ENCODE measurements at places on chromosomes 16 and 17. TPM values are rescaled to one million over a fixed set of nuclear protein-coding genes. Genes with fewer than 3 reads are reported as not detected.

- H3K27me3 ChIP-seq = peaks cover 8% of the 10 kb centered on the region
- H3K4me3 ChIP-seq = no peak overlapping the region
- H3K4me1 ChIP-seq = no peaks in the 10 kb centered on the region
These were observed 19.6 kb upstream of the MFSD6L start for GRCh38 chr17:8818654-8819330.

DNA sequence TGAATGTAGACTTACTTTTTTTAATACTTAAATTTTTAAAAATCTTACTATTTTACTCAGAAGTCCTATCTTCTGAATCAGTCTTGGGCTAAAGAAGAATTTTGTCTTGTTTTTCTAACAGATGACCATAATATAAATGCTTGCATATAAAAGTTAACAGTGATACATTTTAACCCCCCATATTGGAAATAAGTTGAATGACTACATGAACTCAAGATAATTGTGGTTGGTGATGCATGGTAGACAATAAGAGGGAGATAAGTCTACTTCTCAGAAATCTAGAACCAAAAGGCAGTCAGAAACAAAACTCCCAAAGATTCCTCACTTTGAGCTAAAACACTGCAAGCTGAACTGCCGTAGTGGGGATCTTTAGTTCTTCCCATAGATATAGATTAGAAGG is 868.4 kb upstream of the SOX9 start:
- no peaks in the 10 kb centered on the region for H3K4me1 ChIP-seq
- DNase-seq = no peak
- no peaks in the 10 kb centered on the region for H3K27me3 ChIP-seq
- H3K27ac ChIP-seq = no peak overlapping the region
- no peak overlapping the region for H3K4me3 ChIP-seq

DNA sequence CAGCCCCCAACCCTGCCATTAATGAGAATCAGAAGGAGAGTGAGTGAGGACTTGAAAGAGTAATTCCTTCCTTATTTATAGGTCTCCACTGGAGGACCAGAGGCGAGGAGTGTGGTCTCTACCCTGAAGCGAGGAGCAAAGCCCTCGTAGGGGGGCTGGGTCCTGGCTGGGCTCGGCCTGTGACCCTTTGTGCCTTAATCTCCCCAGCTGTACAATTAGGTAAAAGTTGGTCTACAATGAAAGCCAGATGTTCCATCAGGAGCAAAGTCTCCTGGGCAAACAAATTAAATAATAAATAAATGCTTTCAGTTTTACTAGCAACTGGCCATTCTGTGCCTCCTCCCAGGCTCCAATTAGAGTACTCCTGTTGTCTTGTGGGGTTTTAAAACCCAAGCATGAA is 523.5 kb upstream of the SALL1 start:
- no peaks in the 10 kb centered on the region for H3K4me1 ChIP-seq
- no peak for DNase-seq
- H3K36me3 ChIP-seq = no peaks in the 10 kb centered on the region
- no peak overlapping the region for H3K27ac ChIP-seq
- no peak overlapping the region for H3K4me3 ChIP-seq

- no peak overlapping the region for H3K4me3 ChIP-seq
- no peak overlapping the region for H3K27ac ChIP-seq
- H3K4me1 ChIP-seq = peaks cover 3% of the 10 kb centered on the region
- H3K36me3 ChIP-seq = no peaks in the 10 kb centered on the region
- H3K27me3 ChIP-seq = no peaks in the 10 kb centered on the region
- peak; percentile 18 for DNase-seq
These were observed 185.9 kb downstream of the C16orf95 start for GRCh38 chr16:87131061-87131995.

DNA sequence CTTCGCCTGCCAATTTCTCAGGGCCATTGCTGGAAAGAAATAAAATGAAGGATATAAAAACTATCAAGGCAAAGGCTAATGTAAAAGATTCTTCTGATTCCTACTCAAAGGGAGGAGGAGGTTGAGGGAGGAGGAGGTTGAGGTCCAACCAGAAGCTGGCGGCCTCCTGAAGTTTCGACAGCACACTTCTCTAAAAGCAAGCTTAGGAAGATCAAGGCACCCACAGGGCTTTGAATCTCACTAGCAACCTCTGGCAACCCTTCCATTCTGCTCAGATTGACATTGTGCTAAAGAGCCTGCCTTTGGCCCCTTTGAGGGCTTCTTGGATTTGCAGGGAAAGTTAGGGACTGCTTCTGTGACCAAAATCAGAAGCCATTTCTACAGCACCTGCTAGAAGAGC is 81.5 kb upstream of the TNRC6C start:
- H3K4me3 ChIP-seq = no peak overlapping the region
- no peak overlapping the region for H3K27ac ChIP-seq
- DNase-seq = no peak
- H3K27me3 ChIP-seq = no peaks in the 10 kb centered on the region
- H3K36me3 ChIP-seq = no peaks in the 10 kb centered on the region
- peaks cover 11% of the 10 kb centered on the region for H3K4me1 ChIP-seq

Gene SBK1
- total RNA-seq = 1.9 TPM

Gene BEAN1
- total RNA-seq = 0.87 TPM

DNA sequence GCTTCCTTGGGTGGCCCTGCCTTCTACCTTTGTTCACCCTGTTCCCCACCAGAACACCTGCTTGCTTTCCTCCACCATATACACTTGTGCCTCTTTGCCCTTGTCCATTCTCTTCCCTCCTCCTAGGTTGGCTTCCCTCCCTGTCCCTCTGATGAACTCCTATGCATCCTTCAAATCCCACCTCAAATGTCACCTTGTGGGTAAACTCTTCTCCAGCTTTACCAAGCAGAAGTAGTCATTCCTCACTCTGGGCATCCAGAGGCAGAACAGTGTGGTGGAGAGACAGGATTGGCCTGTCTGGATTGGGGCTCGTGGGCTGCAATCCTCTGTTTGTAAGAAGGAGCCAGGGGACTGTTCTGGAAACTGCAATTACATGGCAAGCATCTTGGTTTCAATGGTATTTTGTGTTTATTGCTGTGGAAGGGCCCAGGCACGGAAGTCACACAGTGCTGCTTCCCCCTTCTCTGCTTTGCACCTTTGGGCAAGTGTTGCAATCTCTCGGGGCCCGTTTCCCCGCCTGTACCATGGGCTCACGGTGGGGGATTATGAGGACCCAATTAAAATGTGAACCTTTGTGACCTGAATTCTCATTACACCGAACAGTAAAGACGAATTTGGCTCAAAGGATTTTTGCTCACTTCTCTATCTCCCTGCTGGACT is 21.9 kb upstream of the NXPH3 start:
- no peaks in the 10 kb centered on the region for H3K36me3 ChIP-seq
- no peak overlapping the region for H3K4me3 ChIP-seq
- peaks cover 6% of the 10 kb centered on the region for H3K4me1 ChIP-seq

GRCh38 chr17:80377798-80378197 is 37.2 kb upstream of the ENDOV start:
- DNase-seq = no peak
- peaks cover 99% of the 10 kb centered on the region for H3K36me3 ChIP-seq
- H3K4me1 ChIP-seq = no peaks in the 10 kb centered on the region

Gene P3H4
- total RNA-seq = 9.5 TPM

Gene FAM234A
- total RNA-seq = 56.0 TPM

- H3K36me3 ChIP-seq = peaks cover 4% of the 10 kb centered on the region
- no peaks in the 10 kb centered on the region for H3K27me3 ChIP-seq
- H3K27ac ChIP-seq = no peak overlapping the region
- H3K4me1 ChIP-seq = no peaks in the 10 kb centered on the region
These were observed 20.5 kb downstream of the C1QTNF1 start for GRCh38 chr17:79044462-79044861.

- no peak overlapping the region for H3K4me3 ChIP-seq
- H3K27ac ChIP-seq = no peak overlapping the region
- no peak for DNase-seq
- H3K4me1 ChIP-seq = peaks cover 18% of the 10 kb centered on the region
These were observed 2.7 kb downstream of the MLLT6 start for GRCh38 chr17:38707678-38708351.

GRCh38 chr17:60439501-60439900 is 17.2 kb downstream of the CHCT1 start:
- DNase-seq = no peak
- no peak overlapping the region for H3K4me3 ChIP-seq
- H3K4me1 ChIP-seq = no peaks in the 10 kb centered on the region
- H3K27me3 ChIP-seq = no peaks in the 10 kb centered on the region
- no peak overlapping the region for H3K27ac ChIP-seq
- peaks cover 5% of the 10 kb centered on the region for H3K36me3 ChIP-seq

DNA sequence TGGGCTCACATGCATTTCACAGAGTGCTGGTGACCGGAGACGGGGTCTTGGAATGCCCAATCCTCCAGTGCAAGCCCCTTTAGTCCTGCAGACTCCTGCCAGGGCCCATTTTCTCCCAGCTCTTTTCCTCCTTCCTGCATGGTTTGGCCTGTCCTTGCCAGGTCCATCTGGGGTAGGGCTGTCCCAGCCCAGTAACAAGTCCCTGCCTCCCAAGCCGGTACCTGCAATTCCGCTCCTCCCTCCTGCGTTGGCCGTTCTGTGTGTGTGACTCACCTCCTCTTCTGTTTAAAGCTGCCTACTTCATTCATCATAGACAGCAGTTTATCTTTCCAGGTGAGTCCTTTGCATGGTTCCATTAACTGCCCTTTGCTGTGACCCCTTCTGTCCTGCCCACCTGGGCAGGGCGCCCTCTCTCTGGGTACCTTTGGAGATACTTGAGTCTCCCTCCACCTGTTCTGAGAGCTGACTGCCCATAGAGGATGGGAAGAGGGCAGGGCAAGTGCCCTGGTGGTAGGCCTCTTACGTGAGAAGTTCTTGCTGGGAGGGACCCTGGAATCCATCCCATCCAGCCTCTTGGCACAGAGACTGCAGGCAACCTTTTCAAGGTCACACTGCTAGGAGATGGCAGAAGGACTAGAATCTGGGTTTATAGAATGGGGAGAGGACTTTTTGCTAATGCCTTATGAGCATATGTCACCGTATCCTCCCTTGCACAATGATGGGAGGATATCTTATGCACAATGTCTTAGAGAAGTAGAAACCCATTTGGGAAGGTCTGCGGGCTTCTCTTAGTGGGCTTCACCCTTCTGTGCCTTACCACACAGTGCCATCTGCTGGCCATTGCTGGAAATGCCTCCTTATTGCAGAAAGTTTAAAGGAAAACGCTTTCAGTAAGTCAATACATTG is 29.7 kb upstream of the LGALS9 start:
- no peak overlapping the region for H3K27ac ChIP-seq
- peaks cover 3% of the 10 kb centered on the region for H3K4me1 ChIP-seq
- H3K4me3 ChIP-seq = no peak overlapping the region
- H3K27me3 ChIP-seq = no peaks in the 10 kb centered on the region
- peaks cover 50% of the 10 kb centered on the region for H3K36me3 ChIP-seq

DNA sequence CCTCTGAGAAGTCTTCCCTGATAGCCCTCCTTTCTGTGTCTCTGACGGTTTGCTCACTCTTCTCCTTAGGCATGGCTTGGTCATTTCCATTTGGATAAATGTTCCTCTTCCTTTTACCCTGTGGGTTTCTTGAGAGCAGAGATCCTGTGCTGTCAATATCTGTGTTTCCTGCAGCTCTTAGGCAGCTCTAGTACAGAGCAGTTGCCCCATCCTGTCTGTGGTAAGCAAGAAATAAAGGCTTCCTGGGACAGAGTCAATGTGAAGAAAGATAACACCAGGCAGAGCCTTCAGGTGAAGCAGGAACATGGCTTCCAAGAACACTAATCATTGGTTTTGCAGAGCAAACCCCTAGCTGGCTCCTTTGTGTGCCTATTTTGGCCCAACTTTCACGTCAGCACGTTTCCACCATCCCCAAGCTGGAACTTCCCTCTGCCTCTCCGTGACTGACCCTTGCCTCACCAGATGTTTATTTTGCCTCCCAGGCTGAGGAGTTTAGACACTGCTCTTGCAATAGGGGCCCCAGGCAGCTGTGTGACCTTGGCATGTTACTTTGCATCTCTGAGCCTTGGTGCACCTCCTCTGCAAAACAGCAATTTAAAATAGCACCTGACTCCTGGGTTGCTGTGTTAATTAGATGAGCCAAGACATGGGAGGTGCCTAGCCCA is 49.6 kb upstream of the SIAH1 start:
- no peaks in the 10 kb centered on the region for H3K36me3 ChIP-seq
- no peak overlapping the region for H3K27ac ChIP-seq
- no peak for DNase-seq
- H3K27me3 ChIP-seq = no peaks in the 10 kb centered on the region
- no peaks in the 10 kb centered on the region for H3K4me1 ChIP-seq
- no peak overlapping the region for H3K4me3 ChIP-seq

DNA sequence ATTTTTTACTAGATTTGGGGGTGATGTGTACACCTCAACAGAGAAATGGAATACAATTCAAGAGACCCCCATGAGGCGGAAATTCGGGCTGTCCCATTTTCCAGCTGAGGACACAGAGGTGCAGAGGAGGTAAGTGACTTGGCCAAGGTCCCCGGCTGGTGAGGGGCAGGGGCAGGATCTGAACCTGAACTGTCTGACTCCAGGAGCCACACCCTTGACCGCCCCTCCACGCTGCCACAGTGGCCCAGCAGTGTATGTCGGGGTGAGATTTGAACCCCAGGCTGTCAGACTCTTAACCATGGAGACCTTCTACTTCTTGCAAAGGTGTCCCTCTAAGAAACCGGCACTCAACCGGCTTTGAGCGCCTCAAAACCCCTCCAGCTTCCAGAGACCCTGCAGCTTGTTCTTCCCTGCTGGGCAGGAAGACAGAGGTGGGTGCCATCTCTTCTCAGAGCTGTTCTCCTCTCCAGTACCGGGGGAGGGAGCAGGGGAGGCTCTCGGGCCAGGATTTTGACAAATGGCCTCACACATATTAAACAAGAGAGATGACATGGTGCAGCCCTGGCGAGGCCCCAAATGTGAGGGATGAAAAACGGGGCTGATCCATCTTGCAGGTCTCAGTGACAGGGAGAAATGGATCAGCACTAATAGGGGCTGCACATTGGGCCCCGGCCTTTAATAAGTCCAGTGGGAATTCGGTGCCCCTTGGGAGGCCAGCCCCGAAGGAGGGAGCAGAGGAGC is 222.3 kb downstream of the GSG1L start:
- H3K4me1 ChIP-seq = no peaks in the 10 kb centered on the region
- H3K27ac ChIP-seq = no peak overlapping the region
- peak; percentile 51 for DNase-seq

Measured in upper lobe of right lung (tissue), 1 donor.